Lung (tissue), 17 donors: ENCODE measurements at places on chromosomes 2 and 18. TPM values are rescaled to one million over a fixed set of nuclear protein-coding genes. Genes with fewer than 3 reads are reported as not detected.
A peak's percentile ranks its signal among the peaks of the same experiment; 100 is the strongest.

- DNase-seq: peak; percentile 49
Observed at GRCh38 chr2:191178806-191179514, 28.2 kb upstream of the STAT4 start.

DNA sequence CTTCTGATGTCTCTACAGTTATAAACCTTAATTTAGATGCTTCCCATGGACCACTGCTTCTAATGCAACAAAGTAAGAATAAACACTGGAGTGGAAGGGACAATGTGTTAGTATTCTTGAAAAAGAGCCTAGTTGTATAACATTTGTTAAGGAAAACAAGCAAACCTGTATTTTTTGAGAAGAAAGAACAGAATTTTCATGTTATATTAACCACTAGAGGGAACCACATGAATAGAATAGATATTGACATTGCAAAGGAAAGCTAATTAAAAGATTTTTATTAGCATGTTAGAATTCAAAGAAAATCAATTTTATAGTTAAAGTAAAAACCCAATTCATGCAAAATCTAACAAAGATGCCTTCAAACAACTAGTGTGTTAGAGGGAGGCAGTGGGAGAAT, 151.2 kb upstream of the BARD1 start:
- DNase-seq: peak; percentile 6

- DNase-seq: no peak
Observed at GRCh38 chr18:58609536-58609993, 19.3 kb downstream of the ALPK2 start.

DNA sequence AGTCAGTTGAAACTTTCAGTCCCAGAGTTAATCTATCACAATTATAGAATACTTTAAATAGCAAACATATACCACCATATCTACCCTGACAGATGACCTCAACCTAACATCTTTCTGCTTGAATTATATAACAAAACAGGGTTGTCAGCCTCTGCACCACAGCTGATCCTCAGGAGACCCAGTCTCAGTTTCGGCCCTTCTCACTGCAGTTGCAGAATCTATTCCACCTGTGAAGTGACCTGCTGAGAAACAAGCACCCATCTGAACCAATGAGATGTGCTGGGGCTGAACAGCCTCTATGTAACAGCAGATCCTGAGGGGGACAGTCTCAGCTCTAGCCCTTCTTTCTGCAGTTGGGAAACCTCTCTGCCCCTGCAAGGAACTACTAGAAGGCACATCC, 567.6 kb downstream of the KCNJ3 start:
- DNase-seq: no peak

- no peak for DNase-seq
Observed at GRCh38 chr2:232941912-232942594, 71.0 kb downstream of the NGEF start.

DNA sequence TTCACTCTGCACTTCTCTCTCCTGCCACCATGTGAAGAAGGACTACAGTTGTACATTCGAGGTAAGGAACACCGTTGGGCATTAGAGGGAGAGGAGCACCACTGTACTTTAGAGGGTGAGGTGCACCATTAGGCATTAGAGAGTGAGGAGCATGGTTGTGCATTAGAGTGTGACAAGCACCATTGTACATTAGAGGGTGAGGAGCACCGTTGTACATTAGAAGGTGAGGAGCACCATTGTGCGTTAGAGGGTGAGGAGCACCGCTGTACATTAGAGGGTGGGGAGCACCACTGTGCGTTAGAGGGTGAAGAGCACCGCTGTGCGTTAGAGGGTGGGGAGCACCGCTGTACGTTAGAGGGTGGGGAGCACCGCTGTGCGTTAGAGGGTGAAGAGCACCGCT, 20.8 kb upstream of the AGXT start:
- no peak for DNase-seq

Gene RUFY4
- 0.31 TPM for total RNA-seq

Gene CHCHD5
- 46.6 TPM for total RNA-seq

Gene MC2R
- not detected for total RNA-seq
